ENCODE measurements at places on chromosomes 11 and 22. TPM values are rescaled to one million over a fixed set of nuclear protein-coding genes. Genes with fewer than 3 reads are reported as not detected.

DNA sequence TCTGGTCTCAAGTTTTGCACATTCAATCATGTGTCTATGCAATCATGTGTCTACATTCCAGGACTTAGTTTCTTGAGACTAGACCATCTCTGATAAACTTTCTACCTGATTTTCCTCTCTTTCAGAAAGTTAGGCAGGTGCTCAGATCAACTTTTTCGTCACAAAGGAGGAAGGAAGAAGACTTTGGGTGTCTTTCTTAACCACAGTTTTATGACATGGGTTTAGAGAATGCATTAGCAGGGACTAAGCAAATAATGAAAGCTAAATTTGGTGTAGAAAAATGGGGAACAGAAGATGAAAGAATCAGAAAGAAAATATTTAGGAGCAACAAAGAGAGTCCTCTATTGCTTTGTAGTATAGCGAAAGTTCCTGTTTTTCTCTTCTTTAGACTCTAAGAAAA lies 7.7 kb upstream of the GLYATL1B start:
- no peaks in the 10 kb centered on the region for H3K36me3 ChIP-seq
- peaks cover 5% of the 10 kb centered on the region for H3K4me1 ChIP-seq
- no peak overlapping the region for H3K27ac ChIP-seq
- H3K4me3 ChIP-seq: no peak overlapping the region
- no peak for DNase-seq

DNA sequence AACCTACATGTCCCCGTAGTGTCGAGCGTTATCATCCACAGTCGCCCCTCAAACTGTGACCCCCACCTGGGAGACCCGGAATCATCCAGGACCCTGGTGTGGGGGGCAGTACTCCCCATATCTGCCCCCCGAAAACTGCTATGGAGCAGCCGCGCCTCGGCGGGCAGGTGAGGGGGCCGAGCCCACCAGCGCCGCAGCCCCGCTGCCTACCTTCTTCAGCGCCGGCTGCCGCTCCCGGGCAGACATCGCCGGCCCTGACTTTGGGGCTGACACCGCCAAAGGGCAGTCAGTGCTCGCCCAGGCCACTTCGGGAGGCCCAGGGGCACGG lies 825 bp downstream of the ARHGAP20 start:
- H3K27me3 ChIP-seq: peaks cover 57% of the 10 kb centered on the region
- peak overlapping the region; percentile 46 for H3K4me3 ChIP-seq
- H3K36me3 ChIP-seq: peaks cover 2% of the 10 kb centered on the region
- H3K4me1 ChIP-seq: peaks cover 13% of the 10 kb centered on the region

GRCh38 chr11:105491394-105491793 lies 118.5 kb upstream of the GRIA4 start:
- H3K27ac ChIP-seq: no peak overlapping the region
- no peak for DNase-seq
- H3K36me3 ChIP-seq: no peaks in the 10 kb centered on the region

GRCh38 chr11:74726547-74727182 lies 4.6 kb downstream of the CHRDL2 start:
- H3K4me1 ChIP-seq: no peaks in the 10 kb centered on the region
- DNase-seq: peak; percentile 35
- H3K4me3 ChIP-seq: no peak overlapping the region
- peaks cover 55% of the 10 kb centered on the region for H3K27me3 ChIP-seq
- H3K36me3 ChIP-seq: no peaks in the 10 kb centered on the region

- DNase-seq: no peak
- H3K4me3 ChIP-seq: peak overlapping the region; percentile 68
- peaks cover 8% of the 10 kb centered on the region for H3K27me3 ChIP-seq
- no peaks in the 10 kb centered on the region for H3K36me3 ChIP-seq
These were observed 4.1 kb upstream of the MAPK11 start for GRCh38 chr22:50274311-50274710.

DNA sequence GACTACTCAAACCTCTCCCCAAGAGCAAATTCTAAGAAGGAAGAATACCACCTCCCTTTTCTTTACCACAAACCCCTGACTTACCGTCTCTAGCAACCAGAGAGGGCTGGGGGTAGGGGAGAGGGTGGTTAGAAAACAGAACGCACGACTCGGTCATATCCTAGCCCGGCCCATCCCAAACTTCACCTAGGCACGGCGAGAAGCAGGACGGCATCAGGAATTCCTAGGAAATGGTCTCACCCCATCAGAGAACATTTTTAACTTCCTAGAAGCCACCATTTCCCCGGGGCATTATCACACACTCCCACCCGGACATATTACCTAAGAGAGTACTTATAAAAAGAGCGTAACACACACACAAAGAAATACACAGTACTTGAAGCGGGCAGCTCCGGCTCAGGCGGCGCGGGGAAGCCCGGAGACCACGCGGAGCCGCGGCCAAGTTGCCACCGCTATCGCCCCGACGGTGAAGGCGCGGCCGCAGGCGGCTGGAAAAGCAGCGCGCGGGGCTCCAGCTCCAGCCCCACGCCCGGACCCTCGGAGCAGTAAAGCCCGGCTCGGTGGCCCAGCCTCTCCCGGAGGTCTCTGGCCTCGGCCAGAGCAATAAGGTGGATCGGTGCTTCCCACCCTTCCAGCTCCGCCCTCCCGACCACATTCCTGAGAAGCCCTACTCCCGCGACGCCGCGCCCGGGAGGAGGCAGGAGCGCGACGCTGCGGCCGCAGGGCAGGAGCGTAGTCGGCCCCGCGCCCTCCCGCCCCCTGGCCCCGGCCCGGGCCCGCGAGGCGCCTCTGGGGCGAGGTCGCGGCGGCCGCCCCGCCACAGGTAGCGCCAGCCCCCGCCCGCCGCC lies 878 bp downstream of the RRAS2 start:
- peak overlapping the region; percentile 94 for H3K27ac ChIP-seq
- H3K4me3 ChIP-seq: peak overlapping the region; percentile 99
- H3K36me3 ChIP-seq: peaks cover 22% of the 10 kb centered on the region
- H3K27me3 ChIP-seq: peaks cover 2% of the 10 kb centered on the region

DNA sequence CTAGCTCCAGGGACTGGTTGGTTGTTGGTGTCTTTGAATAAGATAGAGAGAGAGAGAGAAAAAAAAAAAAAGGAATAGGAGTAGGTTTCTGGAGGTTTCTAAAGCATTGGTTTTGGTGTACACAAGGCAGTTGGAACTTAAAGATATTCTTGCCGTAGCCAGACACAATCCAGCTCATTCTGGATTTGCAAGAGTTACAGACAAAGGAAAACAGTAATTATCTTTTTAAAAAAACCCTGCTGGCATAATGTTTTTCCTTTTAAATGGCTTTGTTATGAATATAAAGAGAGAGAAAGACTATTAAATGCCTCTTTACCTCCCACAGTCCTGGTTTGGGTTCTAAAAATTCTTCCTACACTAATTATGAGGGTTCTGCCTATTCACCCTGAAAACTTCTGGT lies 120.4 kb upstream of the RAG2 start:
- H3K27ac ChIP-seq: no peak overlapping the region
- H3K4me1 ChIP-seq: no peaks in the 10 kb centered on the region
- no peaks in the 10 kb centered on the region for H3K36me3 ChIP-seq
- no peak overlapping the region for H3K4me3 ChIP-seq

- H3K4me3 ChIP-seq: no peak overlapping the region
- no peaks in the 10 kb centered on the region for H3K36me3 ChIP-seq
- DNase-seq: no peak
- peaks cover 10% of the 10 kb centered on the region for H3K27me3 ChIP-seq
These were observed 9.6 kb downstream of the KIAA1671 start for GRCh38 chr22:24962094-24962493.

GRCh38 chr11:47908198-47908597 lies 60.0 kb upstream of the NUP160 start:
- no peak for DNase-seq
- peaks cover 5% of the 10 kb centered on the region for H3K4me1 ChIP-seq
- H3K27me3 ChIP-seq: peaks cover 5% of the 10 kb centered on the region
- H3K36me3 ChIP-seq: no peaks in the 10 kb centered on the region
- H3K4me3 ChIP-seq: no peak overlapping the region
- H3K27ac ChIP-seq: no peak overlapping the region

GRCh38 chr11:6022956-6023355 lies 7.6 kb downstream of the OR56A1 start:
- peak; percentile 4 for DNase-seq
- H3K27me3 ChIP-seq: peaks cover 23% of the 10 kb centered on the region
- no peaks in the 10 kb centered on the region for H3K36me3 ChIP-seq

DNA sequence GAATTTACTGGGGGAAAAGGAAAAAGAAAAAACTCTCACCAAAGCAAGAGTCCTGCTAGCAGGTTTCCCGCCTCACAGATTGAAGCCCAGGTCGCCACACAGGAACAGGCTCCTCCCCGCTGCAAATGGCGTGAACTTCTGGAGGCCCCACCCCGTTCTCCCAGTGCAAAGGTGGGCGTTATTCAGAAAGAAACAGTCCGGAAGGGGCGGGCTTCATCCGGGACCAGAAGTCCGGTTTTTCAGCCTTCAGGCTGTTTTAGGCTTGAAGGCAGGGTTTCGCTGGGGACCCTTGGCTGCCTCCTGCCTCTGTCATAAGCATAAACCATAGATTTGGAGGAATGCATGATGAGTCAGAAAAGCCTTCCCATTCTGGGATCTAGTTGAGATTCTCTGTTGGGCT lies 148.3 kb upstream of the POU2AF2 start:
- no peaks in the 10 kb centered on the region for H3K36me3 ChIP-seq
- H3K4me3 ChIP-seq: no peak overlapping the region
- no peaks in the 10 kb centered on the region for H3K4me1 ChIP-seq
- no peak for DNase-seq
- H3K27me3 ChIP-seq: peaks cover 8% of the 10 kb centered on the region
- H3K27ac ChIP-seq: no peak overlapping the region

DNA sequence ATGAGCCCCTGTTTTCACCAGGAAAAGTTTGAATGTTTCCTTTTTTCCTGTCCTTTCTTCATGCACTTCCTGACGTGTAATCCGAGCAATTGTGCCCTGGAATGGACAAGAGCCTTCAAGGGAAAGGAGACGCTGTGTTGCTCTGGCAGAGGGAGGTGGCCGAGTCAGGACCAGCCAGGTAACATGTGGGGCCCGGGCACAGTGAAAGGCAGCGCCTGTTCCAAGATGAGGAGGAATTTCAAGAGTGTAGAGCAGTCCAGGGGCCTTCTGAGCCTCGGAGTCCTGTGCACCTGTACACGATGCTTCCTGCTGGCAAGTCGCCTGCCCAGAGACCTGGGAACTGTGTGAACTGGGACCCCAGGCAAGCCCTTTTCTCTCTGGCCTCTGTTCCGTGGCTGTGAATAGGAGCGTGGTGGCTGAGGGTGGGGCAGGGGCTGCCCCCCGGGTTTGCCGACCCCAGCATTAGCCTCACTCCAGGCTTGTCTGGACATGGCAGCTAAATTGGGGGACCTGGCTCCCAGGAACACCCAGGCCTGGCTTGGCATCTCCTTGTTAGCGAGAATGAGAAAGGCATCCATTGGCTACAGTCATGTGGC lies 92.0 kb downstream of the MYEOV start:
- H3K27ac ChIP-seq: no peak overlapping the region
- H3K27me3 ChIP-seq: peaks cover 4% of the 10 kb centered on the region
- no peaks in the 10 kb centered on the region for H3K4me1 ChIP-seq

- H3K4me1 ChIP-seq: no peaks in the 10 kb centered on the region
- no peak overlapping the region for H3K4me3 ChIP-seq
- H3K27ac ChIP-seq: no peak overlapping the region
- H3K36me3 ChIP-seq: no peaks in the 10 kb centered on the region
- peaks cover 2% of the 10 kb centered on the region for H3K27me3 ChIP-seq
These were observed 27.3 kb upstream of the MUC5AC start for GRCh38 chr11:1130276-1131032.

- H3K4me1 ChIP-seq: no peaks in the 10 kb centered on the region
- H3K4me3 ChIP-seq: no peak overlapping the region
- no peak overlapping the region for H3K27ac ChIP-seq
- no peak for DNase-seq
- peaks cover 5% of the 10 kb centered on the region for H3K27me3 ChIP-seq
These were observed 3.8 kb downstream of the OR10S1 start for GRCh38 chr11:123973816-123974215.

DNA sequence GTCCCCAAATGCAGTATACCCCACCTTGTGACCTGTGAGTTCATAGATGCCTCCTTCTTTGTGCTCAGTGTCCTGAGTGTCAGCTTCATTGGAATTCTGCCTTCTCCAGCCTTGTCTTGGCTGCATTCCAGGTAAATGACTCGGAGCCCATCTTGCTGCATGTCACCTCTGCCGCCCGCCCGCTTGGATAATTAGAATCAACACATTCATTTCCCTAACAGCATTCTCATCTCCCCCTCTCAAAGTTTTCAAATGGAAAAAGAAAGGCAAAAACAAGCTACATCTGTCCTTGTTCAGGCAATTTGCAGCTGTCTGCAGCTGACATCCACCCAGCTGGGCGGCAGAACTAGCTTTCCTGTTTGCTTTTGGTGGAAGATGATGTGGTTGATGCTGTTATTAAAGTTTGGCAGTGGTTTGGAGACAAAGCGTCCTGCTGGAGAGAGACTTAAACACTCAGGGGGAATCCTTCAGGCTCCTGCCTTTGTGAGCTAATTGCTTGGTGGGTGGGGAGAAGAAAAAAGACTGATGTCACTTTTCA lies 198.8 kb upstream of the SEZ6L start:
- no peak for DNase-seq
- H3K36me3 ChIP-seq: no peaks in the 10 kb centered on the region
- H3K4me1 ChIP-seq: peaks cover 26% of the 10 kb centered on the region
- H3K27ac ChIP-seq: no peak overlapping the region
- H3K27me3 ChIP-seq: no peaks in the 10 kb centered on the region

GRCh38 chr22:37241351-37242142 lies 2.5 kb downstream of the RAC2 start:
- peak overlapping the region; percentile 99 for H3K27ac ChIP-seq
- peaks cover 64% of the 10 kb centered on the region for H3K36me3 ChIP-seq
- peak overlapping the region; percentile 99 for H3K4me3 ChIP-seq
- peaks cover 73% of the 10 kb centered on the region for H3K4me1 ChIP-seq

- H3K36me3 ChIP-seq: no peaks in the 10 kb centered on the region
- H3K27ac ChIP-seq: no peak overlapping the region
- H3K4me3 ChIP-seq: no peak overlapping the region
- H3K27me3 ChIP-seq: no peaks in the 10 kb centered on the region
- no peaks in the 10 kb centered on the region for H3K4me1 ChIP-seq
These were observed 204.2 kb downstream of the AASDHPPT start for GRCh38 chr11:106281455-106282173.

- H3K4me1 ChIP-seq: peaks cover 15% of the 10 kb centered on the region
- H3K27ac ChIP-seq: peak overlapping the region; percentile 77
- no peaks in the 10 kb centered on the region for H3K36me3 ChIP-seq
- H3K4me3 ChIP-seq: peak overlapping the region; percentile 78
- no peak for DNase-seq
These were observed 1.6 kb upstream of the PHLDA2 start for GRCh38 chr11:2930704-2931419.

Gene TUB
- 0.24 TPM for total RNA-seq

Gene KDM4D
- 1.1 TPM for total RNA-seq

Gene RAB38
- total RNA-seq: 2.0 TPM

Gene ADSL
- 156 TPM for total RNA-seq

Gene NOX4
- total RNA-seq: not detected

Gene LYVE1
- not detected for total RNA-seq

All from activated T-helper 1 cell treated with anti-CD3 and anti-CD28 coated beads, Interleukin-12 subunit alpha, Interleukin-12 subunit beta, Interleukin-2, Interleukin-4 antibody, amounts not matched to agents 30 ng/mL and 10 ng/mL and 1 ng/mL, durations not matched to agents 14 hours and 24 hours and 36 hours (primary cell).